ENCODE measurements at places on chromosomes 1 and 21.

GRCh38 chr1:12141163-12141850, 25.5 kb upstream of the TNFRSF1B start:
- peak; percentile 33 for DNase-seq

DNA sequence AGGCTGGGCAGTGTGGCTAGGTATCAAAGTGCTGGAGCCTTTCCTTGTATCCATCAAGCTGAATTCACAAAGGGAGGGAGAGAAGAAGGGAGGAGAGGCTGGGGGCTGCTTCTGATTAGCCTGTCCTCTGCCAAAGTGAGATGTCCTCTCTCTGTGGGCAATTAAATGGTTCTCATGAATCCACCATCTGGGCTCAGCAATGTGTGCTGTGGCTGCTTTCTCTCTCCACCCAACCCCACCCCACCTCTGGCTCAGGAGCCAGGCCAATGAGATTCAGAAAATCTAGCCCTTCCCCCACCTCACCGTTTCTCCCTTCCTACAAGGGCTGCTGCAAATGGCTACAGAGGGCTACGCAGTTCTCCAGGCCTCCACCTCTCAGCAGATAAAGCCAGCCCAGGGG, 154.6 kb downstream of the TENT5C start:
- DNase-seq = no peak

DNA sequence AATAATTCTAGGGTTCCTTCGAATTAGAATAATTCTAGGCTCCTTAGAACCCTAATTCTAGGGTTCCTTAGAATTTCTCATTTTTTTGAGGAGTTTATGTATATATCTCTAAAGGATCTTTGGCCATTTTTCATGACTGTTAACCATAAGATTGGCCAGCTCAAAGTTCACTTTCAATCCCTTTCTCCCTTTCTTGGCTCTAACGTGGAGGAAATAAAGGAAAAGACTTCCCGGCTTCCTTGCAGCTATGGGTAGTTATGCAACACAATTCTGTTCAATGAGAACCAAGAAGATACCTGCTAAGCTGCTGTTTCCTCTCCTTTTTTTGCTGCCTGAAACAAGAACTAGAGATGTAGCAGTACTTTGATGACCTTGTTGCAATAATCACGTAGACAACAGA, 27.2 kb downstream of the SLC35A3 start:
- no peak for DNase-seq

DNA sequence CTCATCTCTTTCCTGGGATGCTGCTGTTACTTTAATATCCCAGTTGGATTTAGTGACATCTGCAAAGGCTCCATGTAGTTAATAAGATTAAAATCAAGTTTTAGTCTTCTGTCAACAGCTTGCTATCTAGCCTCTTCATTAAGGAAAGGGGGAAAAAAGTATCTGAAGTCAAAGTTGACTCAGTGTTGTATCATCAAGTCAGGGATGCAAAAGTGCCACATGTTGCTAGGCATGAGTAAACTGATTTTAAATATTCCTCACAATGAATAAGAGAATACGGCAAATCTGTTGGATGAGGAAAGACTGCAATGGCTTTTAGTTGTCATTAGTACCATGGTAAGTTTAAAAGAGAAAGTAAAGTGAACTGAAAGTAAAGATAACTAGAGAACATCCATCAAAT, 383.2 kb upstream of the ZRANB2 start:
- DNase-seq = no peak

GRCh38 chr1:215290018-215290417, 207.5 kb downstream of the KCNK2 start:
- no peak for DNase-seq

DNA sequence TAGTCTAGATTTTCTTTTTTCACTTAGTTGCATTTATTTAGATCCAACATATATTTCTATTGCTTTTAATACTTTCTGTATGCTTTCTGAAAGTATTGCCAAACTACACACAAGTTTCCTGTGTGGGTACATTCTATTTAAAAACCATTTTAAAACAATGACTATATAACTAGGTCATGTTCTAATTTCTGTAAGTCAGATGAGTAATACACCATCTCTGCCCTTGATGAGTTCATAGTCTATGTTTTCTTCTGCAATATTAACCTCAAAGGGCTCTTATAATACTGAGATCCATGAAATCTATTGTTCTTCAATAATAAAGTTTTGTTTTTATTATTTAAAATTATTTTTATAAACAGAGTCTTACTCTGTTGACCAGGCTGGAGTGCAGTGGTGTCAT, 68.3 kb downstream of the RNASEL start:
- DNase-seq = no peak

GRCh38 chr1:159591981-159592380, 4.4 kb downstream of the APCS start:
- DNase-seq = no peak

GRCh38 chr1:81548918-81549587, 251.7 kb upstream of the ADGRL2 start:
- no peak for DNase-seq

DNA sequence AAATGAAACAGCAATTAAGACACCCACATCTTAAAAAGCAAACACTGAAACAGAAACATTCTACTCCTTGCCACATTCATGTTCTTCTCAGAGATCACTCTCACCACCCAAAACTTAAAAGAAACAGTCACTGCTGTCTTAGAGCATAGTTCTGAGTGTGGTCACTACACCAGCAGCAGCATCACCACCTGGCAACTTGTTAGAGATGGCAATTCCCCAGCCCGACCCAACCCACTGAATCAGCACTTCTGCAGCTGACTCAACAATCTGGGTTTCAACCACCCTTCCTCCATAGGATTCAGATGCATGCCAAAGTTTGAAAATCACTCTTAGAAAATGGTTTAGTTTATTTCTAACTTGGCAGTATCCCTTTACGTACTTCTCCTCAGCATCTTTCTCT, 126.1 kb downstream of the CDC42BPA start:
- DNase-seq = no peak

DNA sequence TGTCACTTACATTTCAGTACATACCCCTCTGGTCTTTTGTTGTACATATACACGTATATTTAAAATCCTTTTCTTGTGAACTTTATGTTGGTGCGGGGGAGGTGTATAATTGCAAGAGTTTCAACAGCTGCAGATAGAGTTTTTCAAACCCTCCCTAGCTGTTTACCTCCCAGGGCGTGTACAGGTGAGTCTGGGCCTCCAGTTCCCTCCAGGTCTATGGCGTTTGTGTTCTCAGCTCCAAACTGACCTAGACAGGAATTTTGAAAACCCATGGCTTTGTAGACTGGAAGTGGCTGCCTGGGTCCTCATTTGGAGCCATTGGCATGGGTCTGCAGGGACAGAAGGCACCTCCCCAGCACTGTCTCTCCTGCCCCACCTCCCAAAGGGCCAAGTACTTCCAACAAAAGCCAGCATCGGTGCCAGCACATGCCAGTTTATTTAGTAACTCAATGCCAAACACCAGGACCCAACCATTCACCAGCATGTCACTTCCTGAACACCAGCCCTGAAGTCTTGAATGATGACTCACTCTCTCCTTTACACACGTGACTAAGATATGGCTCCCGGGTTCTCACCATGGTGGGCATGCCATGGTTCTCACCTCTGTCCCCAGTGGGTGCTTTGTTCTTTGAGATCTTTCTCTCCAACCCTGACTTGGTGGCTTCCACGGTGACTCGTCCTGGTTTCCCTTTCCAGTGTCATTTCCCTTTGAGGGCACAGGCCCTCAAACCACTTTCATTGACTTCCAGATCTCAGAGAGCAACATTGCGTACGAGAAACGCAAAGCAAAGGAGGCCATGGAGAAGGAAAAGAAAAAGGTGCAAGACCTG, 57.3 kb upstream of the EFHD2 start:
- DNase-seq = no peak

- no peak for DNase-seq
Measured at GRCh38 chr21:34129039-34129891, 55.9 kb downstream of the MRPS6 start.

DNA sequence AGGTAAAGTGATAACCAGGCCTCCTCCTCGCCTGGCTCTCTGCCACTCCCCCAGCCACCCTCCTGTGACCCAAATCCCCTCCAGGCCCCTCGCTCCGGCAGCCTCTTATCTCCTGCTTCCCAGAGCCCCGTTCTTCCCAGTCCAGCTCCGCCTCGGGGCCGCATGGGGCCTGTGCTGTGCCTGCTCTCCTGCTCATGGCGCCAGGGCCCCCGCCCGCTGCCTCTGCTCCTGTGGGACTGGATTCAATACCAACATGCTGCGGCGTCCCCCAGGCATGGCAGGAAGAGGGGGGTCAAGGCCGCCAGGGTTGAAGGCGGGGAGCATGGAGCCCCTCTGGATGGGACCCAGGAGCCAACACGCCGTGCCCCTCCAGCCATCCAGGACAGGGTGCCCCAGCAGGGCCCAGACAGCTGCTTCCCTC, 213.0 kb upstream of the VAMP3 start:
- no peak for DNase-seq

DNA sequence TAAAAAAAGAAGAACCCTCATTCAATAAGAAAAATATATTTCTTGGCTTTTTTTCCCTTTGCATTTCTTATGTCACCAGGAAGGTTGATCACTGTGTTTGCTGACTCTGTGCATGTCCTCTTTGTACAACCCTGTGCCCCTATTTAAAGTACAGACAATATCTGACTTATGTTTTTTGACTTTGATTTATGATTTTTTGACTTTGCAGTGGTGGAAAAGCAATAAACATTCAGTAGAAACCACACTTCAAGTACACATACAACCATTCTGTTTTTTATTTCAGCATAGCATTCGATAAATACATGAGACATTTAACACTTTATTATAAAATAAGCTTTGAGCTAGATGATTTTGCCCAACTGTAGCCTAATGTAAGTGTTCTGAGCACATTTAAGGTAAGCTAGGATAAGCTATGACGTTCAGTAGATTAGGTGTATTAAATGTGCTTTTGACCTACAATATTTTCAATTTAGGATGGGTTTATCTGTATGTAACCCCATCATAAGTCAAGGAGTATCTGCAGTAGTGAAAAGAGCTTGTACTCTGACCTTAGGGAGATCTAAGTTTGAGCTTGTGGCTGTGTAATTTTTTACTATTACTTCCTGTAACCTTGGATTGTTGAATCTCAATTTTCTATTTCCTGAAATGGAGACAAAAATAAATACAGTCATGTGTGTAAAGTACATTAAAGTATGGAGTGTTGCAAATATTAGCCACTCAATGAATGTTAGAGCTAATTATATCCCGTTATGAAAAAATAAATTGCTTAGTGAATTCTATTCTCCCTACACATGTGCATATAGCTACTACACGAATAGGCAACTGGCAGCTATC, 1.2 kb downstream of the RNASEL start:
- DNase-seq = no peak

DNA sequence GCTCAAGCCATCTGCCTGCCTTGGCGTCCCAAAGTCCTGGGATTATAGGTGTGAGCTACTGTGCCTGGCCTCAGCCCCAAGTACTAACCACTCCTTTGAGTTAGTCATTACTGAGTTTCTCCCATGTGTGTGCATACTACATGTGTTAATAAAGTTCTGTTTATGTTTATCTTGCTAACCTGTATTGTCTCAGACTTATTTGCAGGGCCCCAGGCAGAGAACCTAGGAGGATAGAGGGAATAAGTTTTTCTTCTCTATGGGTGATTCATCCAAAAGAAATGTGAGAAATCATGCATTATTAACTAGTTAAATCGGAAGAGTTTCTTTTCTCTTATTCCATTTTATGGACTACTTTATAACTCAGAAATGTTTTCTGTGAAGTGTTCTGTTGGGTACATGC, 203.9 kb upstream of the CACYBP start:
- DNase-seq = no peak

DNA sequence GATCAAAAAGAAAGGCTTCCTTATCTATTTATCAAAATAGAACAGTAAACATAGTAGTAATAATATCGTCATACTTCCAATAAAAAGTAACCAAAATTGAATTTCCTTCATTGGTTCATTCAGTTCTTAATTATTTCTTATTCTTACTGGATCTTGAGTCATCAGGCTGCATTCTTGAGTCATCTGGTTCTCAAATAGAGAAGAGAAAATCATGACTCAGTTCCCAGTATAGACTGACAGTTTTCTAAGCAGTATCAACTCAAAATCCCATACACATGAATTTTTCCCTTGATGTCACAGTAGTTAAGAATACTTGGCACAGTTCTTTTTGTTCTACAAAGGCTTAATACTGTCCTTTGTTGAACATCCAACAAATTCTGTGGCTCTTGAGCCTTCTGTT, 626.9 kb upstream of the ADGRL4 start:
- no peak for DNase-seq

- no peak for DNase-seq
Measured at GRCh38 chr1:167239257-167239656, 18.6 kb downstream of the POU2F1 start.

DNA sequence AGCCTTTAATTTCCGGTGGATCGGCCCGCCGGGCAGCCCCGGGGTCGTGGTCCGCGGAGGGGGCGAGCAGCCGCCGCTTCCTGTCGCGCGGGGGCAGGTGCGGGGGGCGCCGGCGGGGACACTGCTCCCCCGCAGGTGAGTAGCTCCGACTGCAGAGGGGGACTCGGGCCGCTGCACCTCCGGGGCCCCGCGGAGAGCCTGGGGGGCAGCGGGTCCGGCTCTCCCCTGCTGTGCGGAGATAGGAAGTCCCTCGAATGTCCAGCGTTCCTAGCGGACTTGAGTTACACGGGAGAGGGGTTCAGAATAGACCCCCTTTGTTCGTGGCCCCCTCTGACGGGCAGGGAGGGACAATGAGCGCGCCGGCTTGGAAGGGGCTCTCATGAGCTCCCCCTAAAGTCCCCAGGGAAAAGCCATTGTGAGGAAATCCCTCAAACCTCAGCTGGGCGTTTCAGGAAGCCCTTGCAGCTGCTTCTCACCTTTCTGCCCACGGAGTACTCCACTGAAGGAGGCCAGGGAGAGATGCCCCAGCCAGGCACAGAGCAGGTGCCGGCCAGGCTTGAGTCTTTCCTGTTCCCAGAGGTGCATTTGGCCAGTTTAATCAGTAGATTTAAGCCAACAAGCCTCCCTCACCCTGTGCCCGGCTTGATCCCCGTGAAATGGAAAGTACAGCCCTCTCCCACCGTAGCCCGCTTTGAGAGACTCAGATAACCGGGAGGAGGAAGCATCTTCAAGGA, 925 bp downstream of the PDE9A start:
- peak; percentile 45 for DNase-seq

GRCh38 chr1:155002464-155003226, at the start of gene ZBTB7B:
Gene ZBTB7B (plus strand): TSS chr1:155002802. CDS start chr1:155014661, 11,859 bp downstream.
- DNase-seq = peak; percentile 72

DNA sequence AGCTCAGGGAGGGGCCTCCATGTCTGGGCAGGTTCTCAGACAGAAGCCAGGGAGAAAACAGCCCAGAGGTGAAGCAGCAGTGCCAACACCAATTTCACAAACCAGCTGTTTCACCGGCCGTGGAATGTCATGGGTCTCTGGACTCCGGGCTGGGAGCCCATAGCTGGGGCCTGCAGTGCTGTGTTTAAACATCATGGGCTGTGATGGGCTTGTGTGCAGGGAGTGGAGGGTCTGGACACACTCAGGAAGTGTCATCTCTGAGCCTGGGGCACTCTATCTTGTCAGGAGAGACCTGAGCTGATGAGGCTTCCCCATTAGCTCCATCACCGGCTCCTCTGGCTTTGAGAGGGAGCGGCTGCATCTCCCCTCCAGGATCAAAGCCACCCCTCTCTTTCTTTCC, 173.6 kb upstream of the IGSF21 start:
- DNase-seq = no peak

GRCh38 chr1:41583658-41584547, 99.4 kb upstream of the EDN2 start:
- no peak for DNase-seq

- DNase-seq = no peak
Measured at GRCh38 chr1:31640964-31641363, 3.7 kb downstream of the PEF1 start.

All from Caco-2 (cell line).